Fibroblast of skin of right biceps (primary cell): ENCODE measurements at places on chromosomes 13 and 19.

DNA sequence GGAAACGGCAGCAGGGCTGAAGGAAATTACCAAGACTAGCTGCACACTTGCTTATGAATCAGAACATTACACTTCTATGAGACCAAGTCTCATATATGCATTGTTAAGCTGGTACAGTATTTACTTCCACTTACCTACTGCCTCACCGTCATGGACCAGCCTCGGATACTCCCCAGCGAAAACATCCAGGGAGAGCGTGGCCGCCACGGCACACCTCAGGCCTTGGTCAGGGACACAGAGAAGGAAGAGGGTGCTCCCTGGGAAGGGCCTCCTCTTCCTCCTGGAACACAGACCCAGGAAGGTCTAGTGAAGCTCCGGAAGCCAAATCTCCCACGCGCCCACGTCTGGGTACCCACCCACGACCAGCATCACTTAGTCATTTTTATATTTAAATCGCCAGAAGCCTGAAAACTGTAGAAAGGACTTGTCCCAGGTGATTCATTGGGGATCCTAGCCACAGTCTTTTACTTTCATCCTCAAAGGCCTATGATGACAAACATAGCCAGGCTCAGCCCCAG is 24.4 kb upstream of the MTIF3 start:
- DNase-seq, result no peak

GRCh38 chr19:49362048-49362928 is at the start of gene TEAD2:
Gene TEAD2 (minus strand): TSS chr19:49362416. CDS start chr19:49360075, 2,341 bp downstream.
- DNase-seq, result peak; percentile 79

GRCh38 chr13:73903561-73903960 is 230.6 kb downstream of the KLF12 start:
- DNase-seq, result no peak

- DNase-seq, result peak; percentile 12
Measured at GRCh38 chr19:4730740-4731171, 7.1 kb upstream of the DPP9 start.

- no peak for DNase-seq
Measured at GRCh38 chr13:21938168-21938567, 267.3 kb downstream of the FGF9 start.

DNA sequence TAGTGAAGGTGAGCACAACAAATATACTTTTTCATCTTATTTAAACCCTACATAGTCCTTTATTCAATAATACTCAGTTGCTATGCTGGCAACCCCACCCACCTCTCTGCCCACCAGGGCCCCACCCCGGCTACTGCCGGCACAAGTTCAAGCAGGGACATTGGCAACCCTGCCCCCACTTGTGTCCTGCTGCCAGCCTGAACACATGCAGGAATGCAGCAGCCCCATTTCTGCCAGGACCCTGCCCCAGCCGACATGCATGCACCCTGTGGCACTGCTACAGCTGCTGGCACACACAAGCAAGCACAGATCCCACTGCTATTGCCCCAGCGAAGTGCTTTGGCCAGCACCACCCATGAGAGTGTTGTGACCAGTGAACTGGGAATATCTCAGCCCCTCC is 289.8 kb downstream of the COG6 start:
- DNase-seq, result no peak

DNA sequence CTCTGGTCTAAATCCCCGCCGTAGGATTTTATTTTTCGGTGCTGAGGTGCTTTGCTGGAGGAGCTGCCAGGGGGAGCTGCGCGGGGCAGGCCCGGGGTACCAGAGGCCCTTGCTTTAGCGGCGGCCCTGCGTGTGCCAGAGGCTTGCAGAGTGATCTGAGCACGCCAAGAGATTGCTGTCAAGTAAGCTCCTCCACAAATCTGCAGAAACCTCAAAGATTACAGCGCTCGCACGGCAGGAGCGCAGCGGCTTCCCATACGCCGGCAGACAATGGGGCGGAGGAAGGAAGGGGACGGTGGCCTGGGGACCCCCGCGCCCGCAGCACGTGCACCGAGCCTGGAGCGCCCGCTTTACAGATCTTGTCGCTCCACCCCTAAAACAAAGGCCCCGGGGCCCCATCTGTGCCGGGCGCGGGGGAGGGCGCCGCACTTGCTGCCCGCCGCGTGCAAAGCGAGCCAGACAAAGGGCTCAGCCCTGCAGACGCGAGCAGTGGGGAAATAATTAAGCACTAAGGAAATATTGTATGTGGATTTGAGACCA is 9.1 kb upstream of the C19orf12 start:
- peak; percentile 14 for DNase-seq

- no peak for DNase-seq
Measured at GRCh38 chr19:28358633-28359032, 854.3 kb downstream of the UQCRFS1 start.

DNA sequence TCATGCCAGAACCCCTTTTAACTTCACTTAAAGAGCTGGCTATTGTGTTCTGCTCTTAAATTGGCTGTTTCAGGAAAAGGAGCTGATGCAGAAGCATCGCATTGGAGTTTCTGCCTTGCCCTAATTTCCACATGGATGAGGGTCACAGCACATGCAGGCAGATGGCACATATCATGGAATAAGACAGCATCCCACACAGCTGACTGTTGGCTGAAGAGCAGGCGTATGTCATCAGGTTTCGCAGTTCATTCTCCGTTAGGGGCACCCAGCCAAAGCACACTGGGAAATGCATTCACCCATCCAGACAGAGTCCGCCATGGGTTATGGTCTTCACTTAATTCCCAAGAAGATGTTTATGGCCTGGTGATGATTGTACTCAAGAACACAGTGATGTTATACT is 572.5 kb downstream of the LIG4 start:
- DNase-seq, result no peak

GRCh38 chr19:18635831-18636182 is 1.0 kb upstream of the KLHL26 start:
- no peak for DNase-seq

- no peak for DNase-seq
Measured at GRCh38 chr13:101530293-101530692, 77.8 kb downstream of the ITGBL1 start.

GRCh38 chr13:23771956-23772355 is 117.2 kb downstream of the MIPEP start:
- peak; percentile 37 for DNase-seq

DNA sequence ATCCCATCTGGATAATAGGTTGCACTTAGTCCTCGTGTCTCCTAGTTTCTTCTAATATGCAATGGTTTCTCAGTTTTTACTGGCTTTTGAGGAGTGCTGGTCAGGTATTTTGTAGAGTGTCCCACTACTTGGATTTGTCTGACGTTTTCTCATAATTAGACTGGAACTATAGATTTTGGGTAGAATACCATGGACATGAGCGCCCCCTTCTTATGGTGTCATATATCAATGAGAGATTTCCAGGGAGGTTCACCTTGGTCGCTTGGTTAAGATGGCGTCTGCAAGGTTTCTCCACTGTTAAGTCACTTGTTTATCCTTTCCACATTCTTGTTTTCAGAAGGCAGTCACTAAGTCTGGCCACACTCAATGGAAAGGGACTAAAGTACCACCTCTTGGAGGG is 6.7 kb downstream of the SOHLH2 start:
- no peak for DNase-seq

DNA sequence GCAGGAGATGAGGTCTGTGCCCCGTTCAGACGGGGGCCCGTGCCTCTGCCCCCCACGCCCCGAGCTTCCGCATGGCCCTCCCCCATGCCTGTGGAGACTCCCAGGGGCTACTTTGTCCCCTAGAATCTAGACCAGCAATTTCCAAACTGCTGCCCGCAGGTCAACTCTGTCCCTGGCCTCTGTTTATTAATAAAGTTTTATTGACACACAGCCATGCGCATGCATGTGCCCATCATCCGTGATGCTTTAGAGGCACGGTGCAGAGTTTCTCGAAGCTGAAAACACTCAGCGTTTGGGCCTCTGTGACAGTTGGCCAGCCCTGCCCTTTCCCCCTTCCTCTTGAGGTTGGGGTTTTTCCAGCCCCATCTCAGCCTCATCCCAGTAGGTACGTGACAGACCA is 140.0 kb downstream of the KDM4B start:
- DNase-seq, result no peak

DNA sequence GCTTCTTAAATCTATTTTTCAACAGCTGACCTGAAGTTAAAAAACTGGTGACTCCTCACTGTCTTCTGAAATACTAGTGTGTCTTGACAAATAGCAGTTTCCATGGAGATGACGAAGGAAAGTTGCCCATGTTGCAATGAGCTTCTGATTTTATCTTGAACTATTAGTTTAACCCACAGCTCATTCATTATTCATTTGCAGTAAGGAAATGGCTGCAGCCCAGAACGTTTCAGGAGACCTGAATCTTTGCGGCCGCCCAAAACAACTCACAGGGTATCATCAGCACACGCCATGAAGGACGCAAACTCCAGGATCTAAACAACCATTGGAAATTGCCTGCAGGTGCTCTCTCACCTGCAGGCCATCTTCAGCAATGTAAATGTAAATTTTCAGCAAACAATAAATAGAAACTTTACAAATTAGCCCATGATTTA is 142.5 kb downstream of the DCLK1 start:
- DNase-seq, result peak; percentile 35
